ENCODE measurements at places on chromosomes 1 and 21. TPM values are rescaled to one million over a fixed set of nuclear protein-coding genes. Genes with fewer than 3 reads are reported as not detected.

The POMGNT1 gene
- 63.0 TPM for total RNA-seq

The GORAB gene
- total RNA-seq, result 13.9 TPM

The GSTM5 gene
- 18.1 TPM for total RNA-seq

The THEMIS2 gene
- 89.6 TPM for total RNA-seq

The ADGRB2 gene
- 0.69 TPM for total RNA-seq

The TTC24 gene
- not detected for total RNA-seq

The PADI2 gene
- total RNA-seq, result 20.0 TPM

The OR2T3 gene
- not detected for total RNA-seq

The HSPA6 gene
- 10.9 TPM for total RNA-seq

The HSD3B2 gene
- total RNA-seq, result not detected

The AUNIP gene
- not detected for total RNA-seq

The UBL4B gene
- not detected for total RNA-seq

The DMRTA2 gene
- not detected for total RNA-seq

The OPRD1 gene
- total RNA-seq, result not detected

The TMEM201 gene
- 8.5 TPM for total RNA-seq

The PRKAB2 gene
- 12.3 TPM for total RNA-seq

The SPRR3 gene
- total RNA-seq, result not detected

The PPIAL4G gene
- total RNA-seq, result 0.20 TPM

The LY9 gene
- total RNA-seq, result 3.3 TPM

The UBE2U gene
- not detected for total RNA-seq

The WDR64 gene
- not detected for total RNA-seq

Measured in upper lobe of right lung (tissue), 1 donor.